ENCODE measurements at places on chromosomes 1 and 21.

GRCh38 chr1:233505130-233505529 is 108.8 kb upstream of the KCNK1 start:
- DNase-seq: no peak

DNA sequence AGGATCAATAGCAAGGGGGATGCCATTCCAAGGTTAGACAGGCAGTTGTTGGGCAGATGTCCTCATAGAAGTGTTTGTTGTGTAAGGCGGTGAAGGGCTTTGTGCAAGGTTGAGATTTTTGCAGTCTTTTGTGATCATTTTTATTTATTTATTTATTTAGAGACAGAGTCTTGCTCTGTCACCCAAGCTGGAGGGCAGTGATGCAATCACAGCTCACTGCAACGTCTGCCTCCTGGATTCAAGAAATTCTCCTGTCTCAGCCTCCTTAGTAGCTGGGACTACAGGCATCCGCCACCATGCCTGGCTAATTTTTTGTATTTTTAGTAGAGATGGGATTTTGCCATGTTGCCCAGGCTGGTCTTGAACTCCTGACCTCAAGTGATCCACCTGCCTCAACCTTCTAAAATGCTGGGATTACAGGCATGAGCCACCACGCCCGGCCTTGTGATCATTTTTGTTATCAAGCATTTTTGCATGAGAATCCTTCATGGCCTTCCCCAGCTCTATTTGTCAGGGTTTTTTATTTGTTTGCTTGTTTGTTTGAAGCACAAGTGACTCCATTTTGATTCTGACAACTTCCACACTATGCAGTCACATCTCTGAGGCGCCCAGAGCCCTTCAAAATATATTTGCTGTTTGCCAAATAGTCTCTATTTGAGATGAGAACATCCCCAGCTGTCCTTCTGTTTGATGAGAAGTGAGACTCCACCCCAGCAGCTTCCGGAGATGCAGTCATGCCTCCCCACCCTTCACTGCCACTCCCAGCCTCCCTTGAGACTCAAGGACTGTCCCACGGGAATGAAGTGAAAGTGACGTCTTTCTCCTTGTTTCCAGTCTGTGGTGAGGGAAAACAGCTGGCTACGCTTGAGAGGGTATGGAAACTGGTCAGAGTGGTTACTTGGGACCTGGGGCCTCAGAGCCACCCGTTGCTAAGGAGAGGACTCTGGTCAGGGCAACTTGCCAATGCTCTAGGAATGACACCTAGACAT is 38.0 kb downstream of the TMEM50B start:
- no peak for DNase-seq

DNA sequence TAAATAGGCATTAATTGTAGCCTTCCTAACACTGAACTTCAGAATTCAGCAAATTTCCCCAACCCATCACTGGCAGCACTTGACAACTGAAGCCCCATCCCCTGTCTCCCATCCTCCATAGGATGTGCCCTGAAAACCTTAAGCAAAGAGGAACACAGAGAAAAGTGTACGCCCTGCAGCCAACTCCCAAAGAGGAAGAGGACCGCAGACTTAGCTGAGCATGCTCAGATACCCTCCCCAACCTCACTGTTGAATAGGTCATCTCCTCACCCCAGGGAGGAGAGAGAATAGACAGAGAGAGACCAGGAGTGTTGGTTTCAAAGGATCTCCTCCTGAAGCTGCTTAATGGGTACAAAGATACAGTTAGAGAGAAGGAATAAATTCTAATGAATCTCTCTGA is 50.5 kb downstream of the CD2 start:
- DNase-seq: no peak

DNA sequence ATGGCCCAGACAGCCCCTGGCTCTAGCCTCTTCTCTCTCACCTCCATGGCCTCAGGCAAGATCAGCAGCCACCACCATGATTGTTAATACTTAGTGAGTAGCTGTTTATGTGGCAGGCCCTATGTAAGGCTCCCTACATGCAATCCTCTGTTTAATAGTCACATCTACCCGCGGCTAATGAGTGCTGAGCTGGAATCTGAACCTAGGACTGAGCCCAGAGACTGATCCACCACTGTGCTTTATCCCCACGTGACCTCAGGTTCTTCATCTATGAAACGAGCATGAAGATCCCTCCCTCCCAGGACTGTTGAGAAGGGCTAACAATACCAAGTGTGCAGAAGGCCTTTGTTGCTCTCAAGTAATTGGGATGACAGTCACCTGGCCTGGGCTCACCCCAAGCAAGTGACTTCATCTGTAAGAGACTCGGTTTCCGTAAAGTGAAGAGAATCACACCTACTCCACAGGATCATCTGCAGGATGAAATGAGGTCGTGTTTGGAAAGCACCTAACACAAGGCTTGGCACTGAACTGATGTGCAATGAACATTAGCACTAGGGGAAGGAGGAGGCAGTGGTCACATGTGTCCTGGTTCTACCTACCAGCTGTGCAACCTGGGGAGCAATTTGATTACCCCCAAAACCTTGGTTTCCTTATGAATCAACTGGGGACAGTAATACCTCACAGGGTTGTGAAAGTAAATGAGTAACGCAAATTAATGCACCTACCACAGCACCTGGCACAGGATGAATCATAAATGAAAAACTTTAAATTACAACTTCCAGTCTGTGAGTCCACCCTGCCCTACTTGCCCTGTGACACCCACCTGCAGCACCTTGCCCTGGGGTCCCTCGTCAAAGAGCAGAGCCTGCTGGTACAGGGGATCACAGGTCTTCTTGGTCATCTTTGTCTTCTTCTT is 37.2 kb downstream of the RIMS3 start:
- DNase-seq: no peak

GRCh38 chr1:167950569-167950968 is 13.7 kb upstream of the MPC2 start:
- no peak for DNase-seq
